Progenitor cell of endocrine pancreas (in vitro differentiated cells): ENCODE measurements at places on chromosomes 2 and 18.

DNA sequence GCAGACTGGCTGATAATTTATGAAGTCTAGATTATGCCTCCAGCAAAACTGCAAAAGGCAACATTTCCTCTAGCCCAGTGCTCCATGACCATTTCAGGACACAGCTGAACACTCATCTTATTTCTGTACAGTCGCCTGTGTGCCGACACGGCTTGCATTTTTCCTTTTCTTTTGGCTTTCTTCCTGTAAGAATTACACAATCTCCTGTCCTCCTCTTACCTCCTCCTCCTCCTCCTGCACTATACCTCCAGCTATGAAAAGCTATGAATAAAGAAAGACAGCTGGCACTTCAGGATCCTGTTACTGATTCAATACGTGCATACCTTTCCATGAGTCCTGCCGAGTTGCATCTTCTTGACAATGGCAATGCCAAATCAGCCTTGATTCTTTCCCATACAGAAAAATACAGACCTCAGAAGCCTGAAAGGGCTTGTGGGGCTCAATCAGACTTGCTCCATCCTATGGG is 32.2 kb upstream of the TRIB2 start:
- no peak for DNase-seq

DNA sequence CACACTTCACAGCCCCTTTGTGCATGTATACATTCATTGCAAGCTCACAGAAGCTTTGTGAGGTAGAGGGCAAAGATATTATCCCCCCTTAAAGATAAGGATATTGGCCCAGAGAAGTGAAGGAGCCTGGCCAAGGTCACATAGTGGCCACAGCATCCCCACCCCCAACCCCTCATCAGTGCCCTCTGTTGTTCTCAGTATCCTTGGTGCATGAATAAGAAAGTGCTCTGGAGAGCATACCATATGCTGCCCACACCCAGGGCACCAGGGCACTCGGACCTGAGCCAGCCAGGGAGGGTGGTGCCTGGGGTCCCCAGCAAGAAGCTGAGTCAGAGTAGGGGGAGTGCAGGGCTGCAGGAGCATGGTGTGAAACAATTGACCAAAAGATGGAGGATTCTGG is 3.3 kb downstream of the DYSF start:
- DNase-seq = no peak

DNA sequence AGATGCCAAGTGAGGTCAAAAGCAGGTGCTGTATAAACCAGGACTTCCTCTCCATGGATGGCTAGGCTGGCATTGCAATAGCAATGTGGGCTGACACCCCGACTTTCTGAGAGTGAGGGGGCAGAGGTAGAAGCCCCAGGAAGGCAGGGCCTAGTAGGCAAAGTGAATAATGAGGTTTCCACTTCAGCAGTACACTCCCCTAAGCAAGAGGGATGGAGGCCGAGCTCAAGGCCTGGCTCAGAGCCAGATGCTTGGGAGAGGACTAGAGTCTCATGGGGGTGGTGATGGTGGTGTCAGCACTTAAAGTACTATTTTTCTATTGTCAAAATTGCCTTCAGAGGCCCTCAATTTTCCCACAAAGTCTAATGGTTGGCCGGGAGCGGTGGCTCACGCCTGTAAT is 41.6 kb upstream of the HK2 start:
- no peak for DNase-seq

GRCh38 chr2:160279813-160280465 is 79.9 kb upstream of the ITGB6 start:
- no peak for DNase-seq

DNA sequence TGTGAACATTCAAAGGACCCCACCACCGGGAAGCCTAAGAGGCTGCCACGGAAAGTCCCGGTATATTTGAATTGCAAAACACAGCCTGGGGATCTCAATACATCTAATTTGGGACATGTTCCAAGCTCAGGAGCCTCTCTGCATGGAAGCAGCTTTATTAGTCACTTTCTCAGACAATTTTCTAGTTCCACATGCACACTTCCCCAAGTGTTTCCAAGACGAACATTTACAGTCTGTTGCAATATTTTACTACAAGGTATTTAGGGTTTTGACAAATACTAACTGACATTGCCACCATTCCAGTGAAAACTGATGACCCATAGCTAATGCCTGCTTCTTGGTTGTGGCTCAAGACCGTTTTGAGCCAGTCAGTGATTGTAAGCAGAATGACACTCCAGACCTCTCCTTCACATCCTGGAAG is 145.3 kb downstream of the NCKAP5 start:
- no peak for DNase-seq

DNA sequence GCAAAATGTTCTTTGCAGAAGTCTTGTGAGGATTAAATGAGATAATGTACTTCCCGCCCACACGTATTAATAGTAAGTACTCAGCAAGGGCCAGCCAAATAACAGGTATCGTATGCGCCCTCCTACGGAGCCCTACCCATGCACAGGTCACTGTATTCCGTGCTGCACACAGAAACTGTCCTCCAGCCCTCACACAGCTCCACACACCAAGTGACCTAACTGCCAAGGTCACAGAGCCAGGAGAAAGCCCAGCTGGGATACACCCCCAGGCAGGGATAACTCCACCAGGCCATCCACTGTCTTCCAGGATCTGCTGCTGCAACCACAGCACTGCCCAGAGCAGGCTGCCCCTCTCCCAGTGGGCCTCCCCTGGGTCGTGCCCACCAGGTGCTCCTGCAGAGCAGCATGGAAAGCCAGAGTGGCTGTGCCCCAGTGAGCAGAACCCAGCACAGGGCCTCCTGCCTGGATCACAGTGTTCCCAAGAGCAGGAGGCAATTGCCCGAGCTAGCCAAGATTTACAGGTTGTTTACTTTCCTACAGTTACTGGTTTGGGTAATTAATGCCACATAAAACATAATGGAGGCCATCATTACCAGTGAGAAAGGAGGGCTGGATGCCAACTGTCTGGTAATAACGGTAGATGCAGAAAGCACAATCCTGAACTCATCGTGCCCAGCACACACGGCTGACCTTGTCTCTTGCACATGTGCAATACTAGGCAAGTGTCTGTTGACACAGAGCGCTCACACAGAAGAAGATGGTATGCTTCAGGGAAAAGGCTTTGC is 24.4 kb downstream of the TFCP2L1 start:
- DNase-seq = no peak

- no peak for DNase-seq
These were observed 1034.9 kb upstream of the FANCL start for GRCh38 chr2:59276033-59276432.

GRCh38 chr2:15874854-15875804 is 65.2 kb upstream of the MYCN start:
- DNase-seq = no peak

- no peak for DNase-seq
These were observed 87.6 kb downstream of the PLCL1 start for GRCh38 chr2:197891897-197892442.

DNA sequence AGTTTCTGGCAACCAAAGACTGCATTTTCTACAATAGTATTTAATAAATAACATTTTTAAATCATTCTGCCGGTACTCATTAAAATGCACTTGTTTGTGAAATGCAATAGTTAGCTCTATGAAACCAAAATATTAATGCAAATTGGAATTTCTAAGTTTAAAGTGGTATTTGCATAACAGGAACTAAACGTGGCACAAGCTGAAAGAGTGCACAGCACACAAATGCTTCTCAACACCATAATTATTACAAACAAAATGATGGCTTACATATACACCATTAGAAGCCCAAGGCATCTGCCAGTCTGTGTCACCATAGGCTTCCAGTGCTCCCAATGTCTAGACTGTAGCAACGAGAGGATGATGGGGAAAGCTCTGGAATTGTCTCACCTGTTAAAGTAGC is 280.5 kb downstream of the TCF4 start:
- DNase-seq = no peak

- no peak for DNase-seq
These were observed 123.1 kb upstream of the DLX2 start for GRCh38 chr2:172225786-172226185.

DNA sequence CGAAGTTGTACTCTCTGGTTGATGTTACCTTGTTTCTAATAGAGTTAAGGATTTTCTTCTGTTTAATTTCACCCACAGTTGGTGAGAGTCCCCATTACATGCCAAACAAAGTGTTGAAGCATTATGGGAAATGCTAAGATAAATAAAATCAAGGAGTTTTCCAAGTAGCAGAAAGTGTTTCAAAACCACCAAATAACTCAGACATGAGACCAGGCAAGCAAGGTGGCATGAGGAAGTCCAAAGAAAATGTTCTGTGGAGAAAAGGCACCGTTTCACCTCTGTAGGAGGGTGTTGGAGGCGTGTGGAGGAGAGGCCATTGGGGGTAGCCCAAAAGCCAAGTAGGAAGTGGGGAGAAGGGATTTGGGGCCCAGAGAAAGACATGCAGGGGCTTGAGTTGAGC is 8.7 kb downstream of the CFAP221 start:
- no peak for DNase-seq

- DNase-seq = no peak
These were observed 513.9 kb upstream of the MEX3C start for GRCh38 chr18:51711298-51711889.

DNA sequence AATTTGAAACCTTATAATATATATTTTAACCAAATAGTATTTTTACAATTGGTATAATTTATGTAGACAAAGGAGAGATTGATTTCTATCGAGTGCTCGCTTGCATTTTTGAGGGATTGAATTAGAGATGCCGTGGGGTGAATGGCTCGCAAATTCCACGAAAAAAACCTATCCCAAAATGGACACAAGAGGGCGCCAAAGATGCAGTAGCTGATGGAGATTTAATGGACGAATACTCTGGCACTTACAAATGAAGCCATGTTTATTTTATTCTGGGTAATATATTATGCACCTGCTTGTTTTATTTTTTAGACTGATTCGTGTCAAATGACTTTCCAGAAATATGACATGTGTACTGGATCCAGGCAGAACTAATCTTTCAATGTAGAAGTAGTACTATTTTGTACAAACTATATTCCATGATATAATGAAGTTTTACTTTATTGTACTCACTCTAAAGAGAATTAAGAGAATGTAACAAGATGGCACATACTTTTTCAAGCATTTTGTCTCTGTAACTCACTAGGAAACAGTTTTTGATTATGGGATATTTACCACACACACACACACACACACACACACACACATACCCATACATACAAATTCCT is 505.4 kb downstream of the PLCL1 start:
- DNase-seq = peak; percentile 29

DNA sequence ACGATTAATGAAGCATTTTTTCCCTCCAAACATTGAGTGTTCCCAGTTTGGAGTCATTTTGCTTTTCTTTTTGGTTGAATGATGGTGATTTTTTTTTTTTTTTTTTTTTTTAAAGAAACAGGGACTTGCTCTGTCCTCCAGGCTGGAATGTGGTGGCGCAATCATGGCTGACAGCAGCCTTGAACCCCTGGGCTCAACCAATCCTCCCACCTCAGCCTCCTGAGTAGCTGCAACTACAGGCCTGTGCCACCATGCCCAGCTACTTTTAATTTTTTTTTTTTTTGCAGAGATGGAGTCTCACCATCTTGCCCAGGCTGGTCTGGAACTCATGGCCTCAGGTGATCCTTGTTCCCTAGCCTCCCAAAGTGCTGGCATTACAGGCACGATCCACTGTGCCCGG is 46.2 kb downstream of the IMPA2 start:
- DNase-seq = no peak

GRCh38 chr2:156818944-156819343 is 382.8 kb downstream of the GPD2 start:
- DNase-seq = no peak

GRCh38 chr18:22169011-22169888 is at the start of gene GATA6:
TSS of gene GATA6 (plus strand) at chr18:22169589. CDS start at chr18:22171145, 1,556 bp downstream.
- DNase-seq = peak; percentile 77

- DNase-seq = no peak
These were observed 158.6 kb downstream of the PIK3C3 start for GRCh38 chr18:42113529-42114191.

DNA sequence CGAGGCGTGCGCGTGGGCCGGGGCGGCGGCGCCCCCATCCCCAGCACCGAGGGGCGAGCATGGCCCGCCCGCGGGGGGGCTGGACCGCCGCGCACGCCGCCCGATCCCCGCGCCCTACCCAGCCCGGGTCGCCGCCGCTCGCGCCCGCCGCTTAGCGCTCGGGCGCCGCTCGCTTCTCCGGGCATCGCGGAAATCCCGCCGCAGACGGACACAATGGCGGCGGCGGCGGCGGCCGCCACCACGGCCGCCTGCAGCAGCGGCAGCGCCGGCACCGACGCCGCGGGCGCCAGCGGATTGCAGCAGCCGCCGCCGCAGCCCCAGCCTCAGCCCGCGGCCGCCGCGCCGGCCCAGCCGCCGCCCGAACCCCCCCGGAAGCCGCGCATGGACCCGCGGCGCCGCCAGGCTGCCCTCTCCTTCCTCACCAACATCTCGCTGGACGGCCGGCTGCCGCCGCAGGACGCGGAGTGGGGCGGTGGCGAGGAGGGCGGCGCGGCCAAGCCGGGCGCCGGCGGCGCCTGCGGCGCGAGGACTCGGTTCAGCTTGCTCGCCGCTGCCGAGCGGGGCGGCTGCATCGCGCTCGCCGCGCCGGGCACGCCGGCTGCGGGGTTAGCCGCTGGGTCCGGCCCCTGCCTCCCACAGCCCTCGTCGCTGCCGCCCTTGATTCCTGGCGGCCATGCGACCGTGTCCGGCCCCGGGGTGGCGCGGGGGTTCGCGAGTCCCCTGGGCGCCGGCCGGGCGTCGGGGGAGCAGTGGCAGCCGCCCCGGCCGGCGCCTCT is 453 bp downstream of the CABLES1 start:
- peak; percentile 37 for DNase-seq

- DNase-seq = no peak
These were observed 29.9 kb downstream of the CYP26B1 start for GRCh38 chr2:72117718-72118117.

DNA sequence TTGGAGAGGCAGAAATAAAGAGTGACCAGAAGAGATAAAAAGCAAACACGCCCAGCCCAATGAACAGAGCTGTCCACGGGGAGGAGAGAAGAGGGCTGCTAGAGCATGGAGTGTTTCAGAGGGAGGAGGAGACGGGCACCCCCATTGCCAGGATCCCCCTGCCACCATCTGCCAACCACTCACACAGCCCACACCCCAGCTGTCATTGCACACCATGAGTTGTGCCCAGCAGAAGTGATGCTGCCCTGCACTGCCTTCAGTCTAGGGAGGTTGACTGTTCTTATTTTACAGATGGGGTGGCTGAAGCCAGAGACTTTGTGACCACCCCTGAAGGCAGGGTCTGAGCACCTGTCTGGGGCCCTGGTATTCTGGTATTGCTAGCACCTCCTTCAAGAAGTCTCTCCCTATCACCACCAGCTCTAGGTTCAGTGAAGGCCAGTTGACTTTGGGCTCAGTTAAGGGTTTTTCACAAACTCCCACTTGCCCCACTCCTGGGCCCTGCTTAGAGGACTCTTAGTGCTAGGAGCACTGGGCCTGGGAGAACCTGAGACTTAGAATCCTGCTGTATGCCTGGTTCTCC is 2.4 kb downstream of the FABP1 start:
- no peak for DNase-seq

DNA sequence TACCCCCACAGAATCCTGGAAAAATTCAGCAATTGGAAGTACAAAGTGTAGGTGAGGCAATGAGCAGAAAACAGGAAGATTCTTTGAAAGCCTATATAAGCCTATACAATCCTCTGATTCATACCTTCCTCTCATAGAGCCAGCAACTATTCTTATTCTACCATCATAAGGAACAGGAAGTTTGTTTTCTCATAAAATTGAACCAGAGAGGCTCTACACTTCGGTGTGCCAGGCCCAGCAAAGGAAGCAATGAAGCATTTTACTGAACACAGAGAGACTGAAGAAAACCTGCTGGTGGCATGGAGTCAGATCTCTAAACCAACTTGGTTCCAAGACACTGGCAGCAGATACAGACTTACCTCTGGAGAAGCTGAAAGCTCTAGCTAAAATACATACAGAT is 18.7 kb downstream of the CASP8 start:
- no peak for DNase-seq

GRCh38 chr2:102076512-102076911 is 66.0 kb upstream of the IL1R1 start:
- DNase-seq = no peak

GRCh38 chr18:49638209-49638785 is 76.4 kb downstream of the LIPG start:
- DNase-seq = no peak
